ENCODE measurements at places on chromosomes 5 and 9. TPM values are rescaled to one million over a fixed set of nuclear protein-coding genes. Genes with fewer than 3 reads are reported as not detected.
A peak's percentile ranks its signal among the peaks of the same experiment; 100 is the strongest.

The RARS1 gene
- total RNA-seq, result 39.6 TPM

The IFNK gene
- total RNA-seq, result not detected

The SLC6A3 gene
- not detected for total RNA-seq

The PCDHA10 gene
- 0.12 TPM for total RNA-seq

The ARL14EPL gene
- not detected for total RNA-seq

The ZSWIM6 gene
- total RNA-seq, result 2.4 TPM

The TTC39B gene
- total RNA-seq, result 3.6 TPM

The EIF4E1B gene
- total RNA-seq, result not detected

The RNF208 gene
- 7.1 TPM for total RNA-seq

The SNCB gene
- 0.91 TPM for total RNA-seq

- DNase-seq, result no peak
Measured at GRCh38 chr5:53262348-53262970, 152.9 kb upstream of the MOCS2 start.

- no peak for DNase-seq
Measured at GRCh38 chr5:141260458-141261237, 15.5 kb downstream of the PCDHB15 start.

DNA sequence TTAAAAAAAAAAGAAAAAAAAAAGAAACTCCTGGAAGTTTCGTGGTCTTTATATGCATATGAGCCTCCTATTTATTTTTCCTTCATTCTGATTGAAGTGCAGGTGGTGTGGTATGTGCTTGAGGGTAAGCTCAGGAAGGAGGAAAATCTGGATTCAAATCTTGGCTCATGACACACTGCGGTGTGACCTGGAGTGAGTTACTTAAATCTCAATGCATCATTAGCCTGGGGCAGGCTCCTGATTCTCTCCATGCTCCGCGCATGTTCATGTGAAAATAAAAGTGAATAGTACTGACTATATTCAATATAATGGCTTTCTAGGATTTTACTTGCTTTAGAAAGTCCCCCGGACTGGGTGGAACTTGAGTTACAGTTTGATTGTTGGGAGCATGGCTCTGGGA is 35.6 kb downstream of the PTTG1 start:
- DNase-seq, result no peak

DNA sequence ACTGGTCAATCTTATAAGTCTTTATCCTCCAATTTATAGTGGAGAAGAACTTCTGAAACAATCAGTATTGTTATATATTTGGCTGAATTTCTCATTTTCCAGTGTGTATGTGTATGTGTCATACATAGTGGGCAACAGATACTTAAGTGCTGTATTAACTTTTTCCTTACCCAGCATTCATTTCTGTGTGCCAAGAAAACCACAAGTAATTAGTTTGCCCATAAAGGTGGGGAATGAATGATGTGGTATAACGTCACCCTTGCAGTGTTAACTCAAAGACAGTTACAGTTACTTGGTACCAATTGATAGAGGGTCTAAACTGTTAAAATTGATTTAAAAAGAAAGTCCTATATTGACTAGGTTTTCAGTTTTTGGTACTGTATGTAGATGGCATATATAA is 2.0 kb downstream of the OGN start:
- DNase-seq, result no peak

DNA sequence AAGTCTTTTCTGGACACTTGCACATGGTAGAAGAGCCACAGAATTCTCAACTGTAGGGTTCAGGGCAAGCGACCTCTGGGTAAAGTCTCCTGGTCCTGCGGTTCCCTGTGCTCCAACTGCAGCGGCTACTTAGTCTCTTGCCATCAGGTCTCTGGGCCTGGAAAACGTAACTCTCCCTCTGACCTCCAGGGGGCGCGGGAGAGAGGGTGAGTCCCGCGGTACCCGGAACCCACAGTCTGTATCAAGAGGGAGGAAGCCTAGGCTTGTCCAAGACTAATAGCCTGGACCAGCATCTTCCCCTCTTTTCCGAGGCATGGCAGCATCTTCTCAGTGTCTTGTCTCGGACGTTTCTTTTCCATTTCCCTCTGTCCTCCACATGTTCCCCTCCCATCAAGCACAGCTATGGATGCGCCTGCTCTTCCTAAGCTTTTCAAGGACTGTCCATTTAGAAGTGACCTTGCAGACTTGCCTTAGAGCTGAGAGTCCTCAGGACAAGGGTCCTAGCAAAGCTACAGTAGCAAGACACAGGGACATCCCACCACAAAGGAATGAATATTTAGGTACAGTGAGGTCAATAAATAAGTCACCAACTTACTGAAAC is 59.3 kb downstream of the FSTL4 start:
- peak; percentile 34 for DNase-seq

DNA sequence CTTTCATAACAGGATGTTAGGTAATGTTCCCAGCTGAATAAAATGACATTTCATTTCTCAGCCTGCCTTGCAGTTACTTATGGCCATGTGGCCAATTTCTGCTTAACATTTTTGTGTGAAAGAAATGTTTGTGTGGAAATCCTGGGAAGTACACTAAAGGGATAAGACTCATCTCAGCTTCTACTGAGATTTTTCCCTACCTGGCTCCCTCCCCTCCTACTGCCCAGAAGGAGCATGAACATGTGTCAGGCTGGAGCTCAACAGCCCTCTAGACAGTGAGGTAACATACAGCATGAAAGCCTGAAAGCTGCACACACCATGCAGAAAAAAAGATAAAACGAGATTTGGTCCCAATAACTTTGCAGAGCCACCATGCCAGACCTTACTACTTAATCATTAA is 288.4 kb upstream of the COX7C start:
- no peak for DNase-seq

DNA sequence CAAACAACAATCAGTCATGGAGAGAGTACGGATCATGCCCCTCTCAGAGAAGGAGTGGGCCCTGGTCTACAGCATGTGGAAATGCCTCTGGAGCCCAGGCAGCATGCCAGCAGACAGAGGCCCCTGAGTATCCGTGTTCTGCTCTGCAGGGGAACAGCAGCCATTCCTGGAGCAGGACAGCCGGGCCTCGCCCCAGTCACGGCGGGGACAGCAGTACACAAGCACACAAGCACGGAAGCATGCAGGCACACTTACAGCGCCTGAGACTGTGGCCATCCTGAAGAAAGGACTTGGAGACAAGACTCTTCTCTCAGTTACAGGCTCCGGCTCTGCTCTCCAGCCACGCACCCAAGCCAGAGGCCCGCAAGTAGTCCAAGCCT is 102.6 kb upstream of the ALDH1B1 start:
- no peak for DNase-seq

GRCh38 chr9:110099236-110100095 is 108.5 kb downstream of the C9orf152 start:
- DNase-seq, result no peak

DNA sequence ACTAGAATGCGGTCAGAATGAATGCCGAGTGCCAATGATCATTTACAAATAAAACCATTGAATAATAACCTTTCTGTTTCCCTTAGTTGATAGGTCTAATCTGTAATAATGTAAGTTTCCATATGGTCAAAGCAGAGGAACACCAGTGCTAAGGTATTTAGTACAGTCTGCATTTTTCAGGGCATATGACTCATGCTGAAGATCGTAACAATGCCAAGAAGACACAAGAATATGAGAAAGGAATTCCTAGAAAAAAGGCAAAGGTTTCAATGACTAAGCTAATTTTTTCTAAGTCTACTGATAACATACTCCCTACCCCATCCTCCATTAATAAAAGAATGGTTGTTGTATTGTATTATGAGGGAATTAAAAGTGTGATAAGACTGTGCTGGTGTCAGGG is 2.8 kb downstream of the OR1L8 start:
- DNase-seq, result no peak

GRCh38 chr5:103232393-103232999 is 26.1 kb upstream of the MACIR start:
- no peak for DNase-seq

- DNase-seq, result no peak
Measured at GRCh38 chr5:166883016-166883415, 1408.4 kb upstream of the WWC1 start.

DNA sequence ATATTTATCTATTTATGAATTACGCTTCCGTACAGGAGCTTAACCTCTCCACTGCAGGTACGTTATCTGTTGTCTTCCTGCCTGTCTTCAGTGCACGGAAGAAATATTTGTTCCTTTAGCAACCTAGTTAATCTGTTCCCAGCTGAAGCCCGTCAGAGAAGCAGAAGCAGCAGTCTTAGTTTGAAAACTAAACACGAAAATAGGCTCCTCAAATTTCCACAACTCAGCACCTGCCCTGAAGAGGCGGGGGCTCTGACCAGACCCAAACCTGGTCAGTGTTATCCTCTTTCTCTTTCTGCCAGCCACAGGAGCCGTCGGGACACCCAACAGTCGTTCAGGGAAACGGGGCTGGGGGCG is 462 bp downstream of the NUDCD2 start:
- no peak for DNase-seq

DNA sequence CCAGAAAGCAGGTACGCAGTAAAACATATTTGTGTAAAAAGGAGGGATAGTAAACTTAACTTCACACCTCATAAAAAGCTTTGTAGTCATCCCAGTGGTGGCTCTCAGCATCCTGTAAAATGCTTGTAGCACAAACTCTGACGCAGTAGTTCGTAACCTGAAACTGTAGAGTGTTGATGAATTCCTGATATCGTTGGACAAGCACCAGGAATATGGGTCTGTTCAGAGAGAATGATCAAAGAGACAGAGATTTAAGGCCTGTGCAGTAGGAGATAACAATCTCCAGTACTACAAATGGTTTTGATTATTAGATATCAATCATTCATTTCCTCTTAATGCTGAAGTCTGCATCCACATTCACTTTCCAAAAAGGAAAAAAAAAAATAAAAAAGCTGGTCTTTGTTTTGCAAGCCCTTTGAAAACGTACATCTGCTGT is 148.5 kb downstream of the KIAA0825 start:
- no peak for DNase-seq

- no peak for DNase-seq
Measured at GRCh38 chr9:121360601-121361374, 9.3 kb downstream of the STOM start.

DNA sequence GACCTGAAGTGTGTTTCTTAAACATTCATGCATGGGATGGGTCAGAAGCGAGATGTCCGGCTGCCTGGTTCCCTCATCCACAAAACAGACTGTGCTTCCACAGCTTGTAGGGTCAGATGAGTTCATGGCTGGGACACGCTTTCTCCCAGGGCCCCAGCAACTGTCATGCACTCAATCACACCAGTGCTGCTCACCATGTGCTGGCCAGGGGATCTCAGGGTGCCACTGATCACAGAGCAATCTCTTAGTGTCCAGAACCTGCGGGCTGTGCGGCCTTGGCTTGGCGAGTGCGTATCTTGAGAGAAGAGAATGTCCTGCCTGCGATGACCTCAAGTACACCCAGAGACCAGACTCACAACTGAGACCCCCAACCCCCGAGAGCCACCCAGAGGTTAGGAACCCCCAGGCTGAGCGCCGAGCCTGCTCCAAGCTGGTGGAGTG is 26.0 kb upstream of the FCN2 start:
- no peak for DNase-seq

DNA sequence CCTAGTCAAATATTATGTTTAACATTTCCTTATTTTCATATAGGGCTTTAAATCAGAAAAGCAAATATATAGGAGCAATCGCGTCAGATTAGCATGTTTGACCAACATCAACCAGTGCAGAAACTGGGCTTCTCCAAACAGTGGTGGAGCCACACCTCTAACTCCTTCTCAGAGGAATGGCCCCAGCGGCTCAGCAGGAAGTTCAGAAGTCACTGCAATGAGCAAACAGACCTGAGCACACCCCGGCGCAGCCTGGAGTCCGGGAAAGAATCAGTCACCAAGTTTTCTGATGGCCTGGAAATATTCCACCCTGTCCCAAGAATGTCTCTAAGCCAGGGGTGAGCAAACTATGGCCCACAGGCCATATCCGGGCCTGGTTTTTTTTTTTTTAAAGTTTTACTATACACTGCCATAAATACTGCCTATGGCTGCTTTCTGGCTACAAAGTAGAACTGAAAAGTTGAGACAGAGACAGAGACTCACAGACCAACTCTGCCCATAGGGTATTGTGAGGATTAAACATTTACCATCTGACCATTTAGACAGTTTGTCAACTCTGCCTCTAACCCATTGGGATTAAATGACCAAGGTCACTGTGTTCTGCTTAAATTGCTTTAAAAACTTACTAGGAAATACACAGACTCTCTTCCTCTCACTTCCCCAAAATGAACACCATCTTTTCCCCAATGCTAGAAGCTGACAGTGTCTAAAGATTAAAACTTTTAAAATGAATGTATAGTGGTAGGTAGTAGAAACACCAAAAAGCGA is 5.4 kb downstream of the GOLM1 start:
- no peak for DNase-seq

- DNase-seq, result no peak
Measured at GRCh38 chr5:89735082-89735481, 674.5 kb downstream of the CETN3 start.

DNA sequence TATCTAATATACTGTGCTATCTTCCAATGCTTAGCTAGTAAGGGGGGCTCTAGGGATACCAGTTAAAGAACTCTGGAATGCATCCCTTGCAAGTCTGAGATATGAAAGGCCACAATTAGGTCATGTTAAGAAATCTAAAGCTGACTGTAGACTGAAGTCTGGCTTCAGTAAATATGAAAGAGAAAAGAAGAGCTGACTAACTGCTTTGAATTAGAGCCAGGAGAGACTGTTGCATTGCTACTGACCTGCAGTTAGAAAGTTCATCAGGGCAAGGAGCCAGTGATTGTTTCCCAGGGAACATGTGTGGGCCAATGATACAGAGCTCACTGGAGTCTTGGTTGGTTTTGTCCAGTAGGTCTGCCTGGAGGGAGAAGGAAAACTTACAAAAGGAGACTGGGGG is 472.1 kb upstream of the TNC start:
- DNase-seq, result no peak

- DNase-seq, result no peak
Measured at GRCh38 chr5:17720071-17720470, 85.8 kb downstream of the TAF11L14 start.

DNA sequence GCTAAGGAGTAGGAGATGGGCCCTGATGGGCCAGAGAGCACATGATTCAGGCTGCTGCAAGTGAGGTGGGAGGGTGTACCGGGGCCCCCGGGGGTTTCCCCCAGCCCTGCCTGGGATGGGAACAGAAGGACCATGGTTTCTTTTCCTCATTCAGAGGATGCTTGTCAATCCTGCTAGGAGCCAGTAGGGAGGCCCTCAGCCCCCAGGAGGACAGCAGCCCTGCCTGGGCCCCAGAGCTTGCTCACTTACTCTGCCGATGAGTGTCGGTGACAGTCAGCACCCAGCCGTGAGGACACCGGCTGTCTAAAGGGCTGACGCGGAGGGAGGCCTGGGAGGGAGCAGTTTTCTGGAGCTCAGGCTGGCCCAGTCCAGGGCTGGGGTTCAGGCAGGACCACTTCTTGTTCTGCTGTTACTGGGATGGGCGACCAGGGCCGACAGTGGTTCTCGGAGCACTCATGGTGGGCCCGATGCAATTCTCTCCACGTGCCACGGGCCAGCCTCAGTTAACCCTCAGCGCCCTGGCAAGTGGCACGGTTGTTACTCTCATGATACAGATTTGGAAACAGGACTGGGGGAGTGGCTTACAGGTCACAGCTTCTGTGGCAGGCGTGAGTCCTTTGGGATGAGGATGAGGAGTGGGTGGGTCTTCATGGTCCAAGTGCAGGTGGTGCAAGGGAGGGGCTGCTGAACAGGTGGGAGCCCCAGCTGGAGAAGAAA is 1.8 kb downstream of the ARRDC1 start:
- DNase-seq, result no peak

- no peak for DNase-seq
Measured at GRCh38 chr9:135671591-135672041, 8.5 kb downstream of the LCN9 start.

Data from psoas muscle (tissue), 8 donors.